A172 (cell line): ENCODE measurements at places on chromosomes 1 and 21. TPM values are rescaled to one million over a fixed set of nuclear protein-coding genes. Genes with fewer than 3 reads are reported as not detected.

DNA sequence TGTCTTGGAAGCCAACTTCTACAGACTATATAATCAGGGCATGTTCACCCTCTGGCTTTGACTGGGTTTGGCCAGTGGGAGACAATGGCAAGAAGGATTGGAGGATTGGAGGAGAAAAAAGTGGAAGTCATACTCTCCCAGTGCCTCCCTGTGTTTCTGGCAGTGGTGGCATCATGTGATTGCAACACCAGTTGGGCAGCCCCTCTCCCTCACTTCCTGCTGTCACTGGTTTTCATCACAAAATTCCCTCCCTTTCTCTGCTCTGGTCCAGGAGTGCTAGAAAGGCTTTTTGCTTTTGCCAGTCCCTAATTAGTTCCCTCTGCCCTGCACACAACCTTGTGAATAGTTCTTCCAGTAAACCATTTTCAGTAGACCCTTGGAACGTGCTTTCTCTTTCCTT is 3.7 kb upstream of the QSOX1 start:
- DNase-seq: peak; percentile 73

DNA sequence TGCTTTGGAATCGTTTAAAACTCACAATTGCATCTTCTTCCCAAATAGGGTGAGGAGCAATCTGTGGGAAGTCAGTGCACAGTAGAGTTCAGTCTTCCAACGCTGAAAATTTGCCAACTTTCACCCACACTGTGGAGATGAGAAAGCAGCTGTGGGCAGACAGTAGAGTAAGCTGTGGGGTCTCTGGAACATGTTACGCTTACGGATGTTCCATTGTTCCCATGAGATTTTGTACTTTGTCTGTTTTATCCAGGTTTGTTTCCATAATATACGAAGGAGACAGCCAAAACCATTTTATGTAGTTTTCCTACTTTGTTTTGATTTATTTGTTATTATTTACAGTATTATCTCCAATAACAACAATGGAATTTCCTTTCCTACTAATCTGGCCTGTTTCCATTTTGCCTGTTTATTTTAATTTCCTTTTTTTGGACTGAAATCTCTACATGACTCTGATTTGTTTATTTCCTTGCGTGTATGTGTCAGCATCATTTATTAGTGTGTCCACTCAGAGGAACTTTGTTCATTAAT is 65.1 kb upstream of the RGL1 start:
- no peak for DNase-seq

- DNase-seq: no peak
These were observed 397.3 kb downstream of the AGBL4 start for GRCh38 chr1:49626472-49626871.

- peak; percentile 62 for DNase-seq
These were observed 97.8 kb downstream of the FMN2 start for GRCh38 chr1:240189386-240189989.

GRCh38 chr21:17819877-17820229 is 697 bp upstream of the C21orf91 start:
- peak; percentile 2 for DNase-seq

GRCh38 chr21:43925096-43925481 is 60.1 kb downstream of the AGPAT3 start:
- no peak for DNase-seq

DNA sequence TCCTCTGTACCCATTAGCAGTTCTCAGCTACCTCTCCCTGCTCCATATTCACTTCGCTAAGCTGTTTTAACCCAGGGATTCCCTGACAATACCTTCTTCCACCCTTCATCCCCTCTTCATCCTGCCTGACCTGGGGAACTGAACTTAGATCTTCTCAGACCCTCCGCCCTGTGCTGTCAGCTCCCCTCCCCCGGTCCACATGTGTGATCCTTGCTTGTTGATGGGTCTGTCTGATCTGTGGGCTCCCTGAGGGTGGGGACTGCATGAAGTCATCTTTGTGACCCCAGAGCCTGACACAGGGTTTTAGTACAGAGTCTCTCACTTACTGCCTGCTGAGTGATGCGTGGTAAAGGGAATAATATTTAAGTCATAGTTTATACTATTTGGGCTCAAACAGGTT is 11.8 kb downstream of the CHAF1B start:
- no peak for DNase-seq

DNA sequence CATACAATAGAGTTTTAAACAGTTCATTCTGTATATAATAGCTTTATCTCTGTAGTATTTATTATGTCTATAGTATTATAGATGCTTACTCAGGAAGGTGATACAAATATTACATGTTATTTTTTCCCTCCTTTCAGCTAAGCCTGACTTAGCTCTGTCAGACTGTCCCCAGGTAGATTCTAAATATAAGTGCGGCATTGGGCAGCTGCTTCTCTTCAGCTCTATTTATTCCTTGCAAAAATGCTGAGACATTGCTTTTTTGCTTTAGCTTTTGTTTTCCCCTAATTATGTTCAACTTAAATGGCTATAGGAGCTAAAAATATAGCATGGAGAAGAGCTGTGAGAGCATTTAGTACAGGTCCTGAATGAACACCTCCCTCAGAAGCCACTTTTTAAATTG is 203.2 kb upstream of the BEND5 start:
- no peak for DNase-seq

DNA sequence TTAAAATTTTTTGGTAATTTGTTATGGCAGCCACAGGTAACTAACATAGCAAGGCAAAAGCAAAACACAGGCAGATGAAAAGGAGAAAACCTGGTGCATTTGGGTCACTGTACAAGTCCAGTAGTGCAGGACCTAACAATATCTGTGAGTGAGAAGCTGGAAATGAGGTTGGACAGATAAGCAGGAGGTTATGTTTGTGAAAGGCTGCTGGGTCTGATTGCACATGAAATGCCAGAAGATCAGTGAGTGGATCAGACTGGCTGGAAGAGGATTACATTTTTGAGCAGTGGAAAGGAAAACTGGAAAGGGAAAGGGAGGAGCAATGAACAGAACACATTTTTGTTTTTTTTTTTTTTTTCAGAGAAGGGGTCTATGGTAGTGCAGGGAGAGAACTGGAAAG is 73.6 kb downstream of the CYYR1 start:
- no peak for DNase-seq

GRCh38 chr1:30446508-30446907 is 276.9 kb downstream of the MATN1 start:
- no peak for DNase-seq

DNA sequence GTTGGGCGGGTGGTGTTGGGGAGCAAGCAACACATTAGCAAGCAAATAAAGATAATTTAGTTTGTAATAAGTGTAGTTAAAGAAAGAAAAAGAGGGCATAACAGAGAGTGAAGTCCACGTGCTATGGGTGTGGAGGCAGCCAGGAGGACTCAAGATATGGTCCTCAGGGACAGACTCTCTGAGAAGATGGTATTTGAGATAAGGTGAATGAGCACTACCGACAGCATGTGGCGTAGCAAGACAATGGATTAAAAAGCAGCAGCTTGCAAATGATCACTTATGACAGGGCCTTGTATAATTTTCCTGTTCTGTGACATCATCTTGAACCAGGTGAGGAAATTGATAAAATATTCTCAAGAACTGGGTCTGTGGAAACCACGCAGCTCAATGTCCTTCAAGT is 487.8 kb downstream of the PCP4 start:
- no peak for DNase-seq

- DNase-seq: peak; percentile 3
These were observed at the start of gene SPAG17 for GRCh38 chr1:118185084-118185832. SPAG17 (minus strand) TSS chr1:118185228; CDS start chr1:118185157, 71 bp downstream.

DNA sequence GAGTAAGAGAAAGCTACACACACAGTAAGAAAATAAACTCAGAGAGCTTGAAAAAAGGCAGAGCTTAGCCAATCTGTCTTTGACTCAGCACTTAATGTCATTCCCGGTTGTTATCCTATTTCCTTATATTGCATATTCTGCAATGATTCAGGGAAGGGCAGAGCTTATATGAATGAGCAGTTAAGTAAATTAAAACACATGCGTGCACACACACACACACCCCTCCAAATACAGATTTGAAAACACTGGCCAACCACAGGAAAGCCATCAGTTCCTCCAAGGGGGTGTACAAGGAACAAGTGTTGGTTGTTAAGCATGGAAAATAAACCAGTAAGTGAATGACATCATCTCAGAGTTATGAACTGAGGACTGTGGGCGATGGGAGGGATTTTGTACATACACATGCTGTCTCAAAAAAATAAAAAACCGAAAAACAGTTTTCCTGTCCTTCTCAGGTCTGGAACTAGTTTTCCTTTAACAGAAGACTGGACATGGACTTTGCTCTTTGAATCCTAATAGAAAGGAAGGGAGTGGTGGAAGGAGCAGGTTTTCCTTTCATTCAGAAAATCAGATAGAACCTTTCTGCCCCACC is 1.0 kb downstream of the IQGAP3 start:
- DNase-seq: peak; percentile 87

- peak; percentile 76 for DNase-seq
These were observed 278.0 kb upstream of the KAZN start for GRCh38 chr1:14320518-14320917.

DNA sequence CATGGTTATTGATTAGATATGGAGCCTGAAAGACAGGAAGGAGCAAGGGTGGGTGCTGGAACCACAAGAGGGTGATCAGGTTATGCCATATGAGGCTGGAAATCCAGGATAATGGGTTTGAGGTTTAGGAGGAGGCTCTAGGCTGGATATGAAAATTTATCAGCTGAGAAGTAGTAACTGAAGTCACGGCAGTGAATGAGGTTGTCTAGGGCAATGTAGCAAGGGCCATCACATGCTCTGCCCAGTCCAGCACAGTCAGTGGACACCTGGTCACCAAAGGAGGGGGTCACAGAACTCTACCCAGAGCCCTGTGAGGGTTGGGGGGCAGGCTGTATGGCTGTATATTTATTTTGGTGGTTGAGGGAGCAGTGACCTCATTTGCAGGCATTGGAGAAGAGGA is 10.5 kb upstream of the TMEM61 start:
- DNase-seq: no peak

GRCh38 chr1:210250665-210250997 is 18.0 kb downstream of the SERTAD4 start:
- DNase-seq: peak; percentile 54

GRCh38 chr1:108947871-108948525 is 15.3 kb downstream of the CLCC1 start:
- DNase-seq: no peak

GRCh38 chr1:32142446-32143301 is 34.8 kb downstream of the KPNA6 start:
- peak; percentile 4 for DNase-seq

GRCh38 chr1:170215072-170215885 is 69.5 kb downstream of the NTMT2 start:
- DNase-seq: no peak

GRCh38 chr1:1941211-1941841 is 22.2 kb upstream of the TMEM52 start:
- DNase-seq: no peak

DNA sequence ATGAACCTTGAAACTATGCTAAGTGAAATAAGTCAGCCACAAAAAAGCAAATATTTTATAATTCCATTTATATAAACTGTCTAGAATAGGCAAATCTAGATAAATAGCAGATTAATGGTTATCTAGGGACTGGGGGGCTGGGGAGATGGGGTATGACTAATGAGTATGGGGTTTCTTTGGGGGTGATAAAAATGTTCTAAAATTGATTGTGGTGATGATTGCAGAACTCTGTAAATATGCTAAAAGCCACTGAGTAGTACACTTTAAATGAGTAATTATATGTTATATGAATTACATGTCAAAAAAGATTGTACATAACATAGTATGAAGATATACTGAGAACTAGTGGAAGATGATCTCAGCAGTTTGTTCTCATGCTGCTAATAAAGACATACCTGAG is 675.0 kb downstream of the KIF26B start:
- DNase-seq: no peak

DNA sequence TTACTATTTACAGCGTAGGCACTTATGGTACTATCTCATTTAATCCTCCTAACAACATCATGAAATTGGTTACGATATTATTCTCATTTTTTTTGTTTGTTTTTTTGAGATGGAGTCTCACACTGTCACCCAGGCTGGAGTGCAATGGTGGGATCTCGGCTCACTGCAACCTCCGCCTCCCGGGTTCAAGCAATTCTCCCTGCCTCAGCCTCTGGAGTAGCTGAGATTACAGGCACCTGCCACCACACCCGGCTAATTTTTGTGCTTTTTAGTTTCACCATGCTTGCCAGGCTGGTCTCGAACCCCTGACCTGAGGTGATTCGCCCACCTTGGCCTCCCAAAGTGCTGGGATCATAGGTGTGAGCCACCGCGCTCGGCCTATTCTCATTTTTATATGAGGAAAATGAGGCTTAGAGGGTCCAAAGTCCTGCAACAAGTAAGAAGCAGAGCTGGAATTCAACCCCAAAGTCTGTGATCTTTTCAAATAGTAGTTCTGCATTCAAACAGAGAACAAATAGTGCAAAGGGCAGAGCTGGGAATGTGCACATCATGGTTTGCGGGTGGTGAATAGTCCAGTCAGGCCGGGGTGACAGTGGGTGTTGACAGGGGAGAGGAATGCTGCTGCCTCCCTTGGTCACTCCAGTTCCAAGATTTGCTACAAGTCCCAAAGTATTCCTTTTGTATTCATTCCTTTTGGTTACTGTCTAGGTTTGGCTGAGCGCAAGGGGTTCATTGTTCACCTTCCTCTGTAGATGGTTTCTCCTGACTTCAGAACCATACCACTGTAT is 4.6 kb downstream of the PRUNE1 start:
- DNase-seq: no peak

Gene NLRP3
- 0.24 and 0.43 TPM in 2 replicates for total RNA-seq

Gene FNBP1L
- 27.1 and 34.9 TPM in 2 replicates for total RNA-seq

Gene KCNJ10
- not detected in 2 replicates for total RNA-seq

Gene SH3BGR
- 5.8 TPM in 2 replicates for total RNA-seq

Gene PLA2G4A
- total RNA-seq: 0.07 and 0.36 TPM in 2 replicates

Gene PLA2G2D
- not detected in 2 replicates for total RNA-seq

Gene SYT11
- 63.9 and 64.5 TPM in 2 replicates for total RNA-seq

Gene FCRL4
- not detected in 2 replicates for total RNA-seq

Gene FAM89A
- total RNA-seq: 17.0 and 17.9 TPM in 2 replicates

Gene GNAT2
- 0.41 TPM in 1 of 2 replicates, not detected in the other for total RNA-seq

Gene TMEM240
- not detected in 2 replicates for total RNA-seq

Gene KLHDC8A
- not detected in 2 replicates for total RNA-seq

Gene ACADM
- total RNA-seq: 27.6 and 33.6 TPM in 2 replicates
